Inflammatory macrophage treated with lipopolysaccharide for 1 hour (primary cell): ENCODE measurements at places on chromosomes 12 and 14.
A peak's percentile ranks its signal among the peaks of the same experiment; 100 is the strongest.

- DNase-seq = no peak
Observed at GRCh38 chr12:70007687-70008086, 182.7 kb downstream of the MYRFL start.

GRCh38 chr12:93784339-93785086, 107.3 kb downstream of the CRADD start:
- DNase-seq = no peak

GRCh38 chr14:85124631-85125290, 405.2 kb upstream of the FLRT2 start:
- no peak for DNase-seq

- no peak for DNase-seq
Observed at GRCh38 chr12:12194206-12194605, 72.6 kb downstream of the LRP6 start.

GRCh38 chr14:44833376-44834060, 128.2 kb downstream of the KLHL28 start:
- no peak for DNase-seq

DNA sequence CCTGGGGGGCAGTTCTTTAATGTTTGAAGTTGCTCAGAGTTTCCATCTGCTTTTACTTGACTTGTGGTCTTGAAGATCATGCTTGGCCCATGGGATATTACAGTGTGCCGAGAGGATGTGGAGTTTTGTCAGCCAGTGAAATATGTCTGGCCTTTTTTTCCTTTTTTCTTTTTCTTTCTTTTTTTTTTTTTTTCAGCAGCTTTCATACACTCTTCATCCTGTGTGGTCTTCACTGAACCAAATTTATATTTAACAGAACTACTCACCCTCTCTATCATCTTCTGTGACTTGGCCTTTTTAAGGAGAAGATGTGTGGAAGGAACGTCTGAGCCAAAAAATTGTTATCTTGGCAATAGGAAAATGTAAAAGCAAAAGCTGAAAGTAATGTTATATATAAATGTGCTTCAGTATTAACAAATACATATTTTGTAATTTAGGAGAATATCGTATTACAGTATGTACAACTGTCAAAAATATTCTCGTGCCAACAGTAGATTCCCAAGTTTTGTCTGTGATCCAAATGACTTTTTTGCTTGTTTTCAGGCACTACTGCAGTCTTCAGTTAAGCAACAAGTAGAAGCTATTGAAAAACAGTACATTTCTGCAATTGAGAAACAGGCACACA, 200.6 kb downstream of the CCDC91 start:
- no peak for DNase-seq

DNA sequence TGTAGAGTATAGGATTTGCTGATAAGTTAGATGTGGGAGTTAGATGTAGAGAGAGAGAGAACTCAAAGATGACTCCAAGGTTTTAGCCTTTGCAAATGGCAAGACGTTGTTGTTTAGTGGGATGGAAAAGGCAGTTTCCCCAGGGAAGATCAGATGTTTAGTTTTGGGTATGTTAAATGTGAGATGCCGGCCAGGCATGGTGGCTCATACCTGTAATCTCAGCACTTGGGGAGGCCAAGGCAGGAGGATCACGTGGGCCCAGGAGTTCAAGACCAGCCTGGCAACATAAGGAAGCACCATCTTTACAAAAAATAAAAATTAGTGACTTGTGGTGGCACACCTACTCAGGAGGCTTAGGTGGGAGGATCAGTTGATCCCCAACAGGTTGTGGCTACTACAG, 33.5 kb downstream of the SCFD1 start:
- DNase-seq = no peak

DNA sequence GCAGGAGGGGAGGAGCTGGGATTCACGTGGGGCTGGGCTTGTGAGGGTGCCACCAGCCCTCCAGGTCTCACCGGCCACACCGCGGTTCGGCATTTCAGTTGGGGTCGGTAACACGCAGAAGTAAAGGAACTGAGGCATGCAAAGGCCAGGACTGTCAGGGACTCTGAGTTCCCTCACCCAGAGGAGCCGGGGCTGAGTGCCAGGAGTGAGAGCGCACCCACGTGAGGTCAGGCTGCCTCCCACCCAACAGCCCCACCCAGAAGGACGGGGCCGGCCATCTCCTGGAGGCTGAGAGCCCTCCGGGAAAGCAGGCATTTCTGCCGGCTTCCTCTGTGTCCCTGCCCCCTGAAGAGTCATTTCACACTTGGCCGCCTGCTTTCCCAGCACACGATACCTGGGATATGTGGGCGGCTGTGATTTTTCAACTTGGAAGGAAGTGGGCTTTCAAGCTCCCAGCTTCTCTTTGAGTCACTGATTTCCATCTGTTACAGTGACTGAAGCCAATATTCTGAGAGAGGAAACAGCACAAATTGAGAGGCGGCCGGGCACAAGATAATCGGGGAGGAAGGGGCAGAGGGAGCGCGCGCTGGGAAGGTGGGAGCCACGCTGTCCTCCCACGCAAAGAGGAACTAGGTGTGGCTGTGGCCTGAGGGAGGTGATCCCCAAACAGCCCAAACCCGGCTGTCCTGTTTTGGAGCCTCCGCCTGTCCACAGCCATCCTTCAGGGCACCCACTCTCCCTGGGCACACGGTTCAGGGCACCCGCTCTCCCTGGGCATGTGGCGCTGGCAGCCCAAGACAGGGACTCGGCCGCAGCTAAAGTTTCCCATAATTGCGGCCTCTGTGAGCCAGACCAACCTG, 19.0 kb downstream of the GALNT9 start:
- no peak for DNase-seq

- peak; percentile 43 for DNase-seq
Observed at GRCh38 chr14:80956922-80957321, 1.5 kb downstream of the TSHR start.

DNA sequence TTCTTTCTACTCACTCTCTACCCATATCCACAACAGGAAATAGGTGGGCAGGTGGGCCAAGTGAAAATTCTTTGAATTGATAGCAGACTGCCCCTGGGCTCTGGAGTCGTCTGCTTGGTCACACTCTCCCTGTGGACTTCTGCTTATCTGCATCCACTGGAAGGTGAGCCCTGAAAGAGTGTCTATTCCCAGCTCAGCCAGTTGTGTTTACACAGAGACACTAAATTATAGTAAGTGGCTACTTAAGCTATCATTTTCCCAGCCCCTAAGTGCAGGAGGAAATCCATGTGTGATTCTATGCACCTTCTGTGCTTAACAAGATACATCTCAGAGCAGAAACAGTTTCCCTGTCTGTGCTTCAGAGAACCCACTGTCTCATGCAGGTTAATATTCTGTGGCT, 338.4 kb downstream of the FUT8 start:
- no peak for DNase-seq

- DNase-seq = no peak
Observed at GRCh38 chr12:8145754-8146441, 10.9 kb upstream of the ZNF705A start.
